ENCODE measurements at places on chromosomes 11 and 22.

DNA sequence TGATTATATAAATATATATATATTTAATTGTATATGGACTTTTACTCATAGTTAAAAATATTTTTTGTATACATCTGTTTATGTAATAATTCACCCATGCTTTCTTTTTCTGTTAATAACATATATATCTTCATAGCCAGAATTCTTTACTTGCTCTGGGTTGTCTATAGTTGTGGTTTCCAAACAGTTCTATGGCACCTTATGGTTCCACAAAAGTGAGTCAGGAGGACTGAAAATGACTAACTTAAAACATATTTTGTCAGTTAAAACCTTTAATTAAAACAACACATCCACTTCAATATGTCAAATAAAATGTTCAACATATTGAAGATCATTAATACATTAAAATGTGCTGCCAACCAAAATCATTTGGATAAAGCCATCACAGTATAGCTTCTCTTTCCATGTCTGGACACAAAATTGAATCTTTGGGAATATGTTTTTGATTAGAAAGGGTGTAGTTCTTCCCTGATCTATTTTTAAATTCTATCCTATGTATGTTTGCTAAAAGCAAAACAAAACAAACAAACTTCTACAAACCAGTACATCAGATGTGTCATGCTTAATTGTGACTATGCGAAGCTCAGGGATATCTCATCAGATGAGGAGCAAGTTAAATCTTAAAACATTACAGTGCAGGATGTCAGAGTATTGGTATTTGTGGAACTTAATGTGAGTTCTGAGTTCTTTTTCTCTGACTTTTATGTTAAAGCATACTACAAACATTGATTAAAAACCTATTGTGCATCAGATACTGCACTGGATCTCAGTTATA lies 1488.4 kb upstream of the TENM4 start:
- no peaks in the 10 kb centered on the region for H3K4me1 ChIP-seq
- no peaks in the 10 kb centered on the region for H3K27me3 ChIP-seq
- no peak for DNase-seq
- H3K27ac ChIP-seq = no peak overlapping the region
- no peak overlapping the region for H3K4me3 ChIP-seq

DNA sequence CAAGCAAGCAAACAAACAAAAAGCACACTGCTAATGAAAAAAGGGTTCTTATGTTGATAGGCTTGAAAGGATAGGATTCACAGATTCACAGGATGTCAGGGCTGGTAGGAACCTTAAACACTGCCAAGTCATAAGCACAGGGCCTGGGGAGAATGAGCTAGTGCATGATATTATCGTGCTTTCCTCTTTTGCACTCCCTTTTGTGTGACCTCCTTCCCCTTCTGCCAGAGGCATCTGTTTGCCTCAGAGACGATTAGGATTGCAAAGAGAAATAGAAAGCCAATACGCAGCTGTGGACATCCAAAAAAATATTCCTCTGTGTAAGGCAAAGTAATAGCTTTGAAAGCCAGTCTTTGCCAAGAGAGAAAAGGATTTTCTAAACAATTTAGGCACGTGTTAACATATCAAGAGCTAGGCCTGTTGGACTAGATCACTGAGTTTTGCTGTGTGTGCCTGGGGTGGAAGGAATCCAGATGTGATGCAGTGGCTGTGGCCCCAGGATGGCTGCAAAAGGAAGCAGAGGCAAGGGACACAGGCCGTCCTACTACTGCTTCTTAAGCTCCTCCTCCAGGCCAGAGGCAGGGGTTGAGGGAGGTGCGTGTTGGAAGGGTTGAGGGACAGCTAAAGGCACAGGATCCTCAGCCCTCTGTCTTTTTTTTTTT lies 30.6 kb downstream of the MCHR1 start:
- peaks cover 21% of the 10 kb centered on the region for H3K4me1 ChIP-seq
- H3K27me3 ChIP-seq = no peaks in the 10 kb centered on the region
- no peak overlapping the region for H3K4me3 ChIP-seq
- peak overlapping the region; percentile 12 for H3K27ac ChIP-seq

DNA sequence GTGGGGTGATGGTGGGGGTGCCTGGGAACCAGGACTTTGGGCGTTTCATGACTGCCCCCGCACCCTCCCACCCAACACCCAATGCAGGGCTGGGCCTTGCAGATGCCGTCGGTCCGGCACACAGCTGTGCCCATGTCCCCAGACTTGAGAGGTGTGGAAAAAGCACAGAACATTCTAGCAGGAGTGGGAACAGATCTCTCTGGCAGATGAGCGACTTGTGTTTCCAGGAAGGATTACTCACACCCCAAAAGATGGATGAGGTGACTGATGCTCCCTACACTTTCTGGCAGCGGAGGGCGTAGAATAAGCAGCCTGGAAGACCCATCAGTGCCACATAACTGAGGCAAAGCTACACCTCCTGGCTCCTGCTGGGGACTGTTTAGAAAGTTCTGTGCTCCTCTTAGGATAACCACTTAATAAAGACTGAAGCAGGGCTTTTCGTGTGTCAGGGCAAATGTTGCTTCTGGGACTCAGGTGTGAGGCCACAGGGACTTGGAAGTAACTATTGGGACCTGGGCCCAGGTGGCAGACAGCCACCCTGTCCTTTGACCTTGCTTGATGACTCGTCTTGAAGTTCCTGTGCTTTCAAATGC lies 24.2 kb downstream of the FBLN1 start:
- no peak for DNase-seq
- H3K4me1 ChIP-seq = peaks cover 21% of the 10 kb centered on the region
- no peaks in the 10 kb centered on the region for H3K27me3 ChIP-seq
- H3K4me3 ChIP-seq = no peak overlapping the region
- no peaks in the 10 kb centered on the region for H3K36me3 ChIP-seq

DNA sequence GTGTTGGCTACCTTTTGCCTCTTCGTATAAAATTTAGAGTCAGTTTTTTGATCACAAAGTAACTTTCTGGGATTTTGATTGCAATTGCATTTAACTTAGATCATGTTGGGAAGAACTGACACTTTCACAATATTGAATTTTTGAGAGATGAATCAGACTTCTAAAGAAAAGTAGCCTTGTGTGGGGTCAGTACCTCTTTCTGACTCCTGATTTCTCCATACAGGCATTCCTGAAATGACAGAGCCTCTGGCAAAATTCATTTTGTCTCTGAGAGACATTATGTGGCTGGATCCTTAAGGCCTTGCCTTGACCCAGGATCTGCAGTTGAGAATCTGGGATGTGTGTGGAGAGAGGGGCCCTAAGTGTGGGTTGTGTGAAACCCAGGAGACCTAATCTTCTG lies 37.8 kb downstream of the PPFIBP2 start:
- no peaks in the 10 kb centered on the region for H3K4me1 ChIP-seq
- DNase-seq = no peak
- no peak overlapping the region for H3K4me3 ChIP-seq
- no peaks in the 10 kb centered on the region for H3K36me3 ChIP-seq
- H3K27ac ChIP-seq = no peak overlapping the region
- no peaks in the 10 kb centered on the region for H3K27me3 ChIP-seq

DNA sequence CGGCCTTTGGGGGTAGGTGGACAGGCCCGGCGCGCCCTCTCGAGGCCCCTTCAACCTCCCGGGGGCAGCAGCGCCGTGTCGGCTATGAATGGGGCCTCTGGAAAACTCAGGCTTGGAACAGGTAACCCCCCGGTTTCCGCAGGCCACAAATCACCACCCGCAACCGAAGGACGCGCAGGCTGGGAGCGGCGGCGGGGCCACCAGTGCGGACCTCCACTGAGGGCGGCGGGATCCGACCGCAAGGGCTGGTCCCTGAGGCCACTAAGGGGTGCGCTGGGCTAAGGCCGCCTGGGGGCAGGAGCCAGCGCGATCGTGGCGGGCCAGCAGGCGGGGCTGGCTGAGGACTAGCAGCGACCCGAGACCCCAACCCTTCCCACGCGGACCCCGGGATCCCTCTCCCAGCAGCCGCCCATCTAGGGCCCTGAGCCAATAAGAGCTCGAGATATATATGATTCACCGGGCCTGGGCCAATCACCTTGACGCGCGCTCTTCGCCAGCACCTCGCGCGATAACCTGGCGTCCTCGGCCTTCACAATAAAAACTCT lies 609 bp upstream of the ATF4 start:
- peaks cover 47% of the 10 kb centered on the region for H3K4me1 ChIP-seq
- DNase-seq = peak; percentile 99
- H3K36me3 ChIP-seq = peaks cover 45% of the 10 kb centered on the region
- H3K27ac ChIP-seq = peak overlapping the region; percentile 98

- no peaks in the 10 kb centered on the region for H3K4me1 ChIP-seq
- DNase-seq = no peak
- no peaks in the 10 kb centered on the region for H3K27me3 ChIP-seq
- no peak overlapping the region for H3K27ac ChIP-seq
- H3K36me3 ChIP-seq = peaks cover 18% of the 10 kb centered on the region
Observed at GRCh38 chr22:35812600-35812999, 94.9 kb downstream of the APOL5 start.

- DNase-seq = no peak
- H3K4me1 ChIP-seq = no peaks in the 10 kb centered on the region
- peaks cover 31% of the 10 kb centered on the region for H3K36me3 ChIP-seq
- no peak overlapping the region for H3K27ac ChIP-seq
Observed at GRCh38 chr22:44132724-44133123, 48.0 kb upstream of the PARVG start.

DNA sequence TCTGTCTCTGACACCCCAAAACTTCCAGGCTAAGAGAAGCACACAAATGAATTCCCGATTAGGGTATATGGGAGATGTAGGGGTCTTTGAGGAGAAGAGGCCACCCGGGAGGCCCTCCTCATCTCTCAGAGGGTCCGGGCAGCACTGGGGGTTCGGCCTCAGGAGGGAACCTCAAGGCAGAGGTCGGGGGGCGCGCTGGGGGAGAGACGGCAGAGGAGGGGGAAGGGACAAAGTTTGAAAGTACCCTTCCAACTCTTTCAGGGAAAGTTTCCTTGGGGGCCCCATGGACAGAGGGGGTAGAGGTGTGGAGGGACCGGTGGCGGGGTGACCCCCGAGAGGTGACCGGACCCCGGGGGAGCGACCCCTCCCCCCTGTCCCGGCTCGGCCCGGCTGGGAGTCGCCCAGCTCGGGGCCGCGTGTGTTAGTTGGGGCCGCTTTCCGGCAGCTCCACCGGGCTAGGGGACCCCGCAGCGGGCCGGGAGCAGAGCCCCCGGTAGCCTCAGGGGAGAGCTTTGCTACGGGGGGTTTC lies 3.3 kb upstream of the GCAT start:
- peaks cover 62% of the 10 kb centered on the region for H3K4me1 ChIP-seq
- peak overlapping the region; percentile 67 for H3K27ac ChIP-seq
- peak overlapping the region; percentile 51 for H3K4me3 ChIP-seq
- H3K27me3 ChIP-seq = no peaks in the 10 kb centered on the region
- no peaks in the 10 kb centered on the region for H3K36me3 ChIP-seq

- peak overlapping the region; percentile 97 for H3K27ac ChIP-seq
- DNase-seq = peak; percentile 65
- H3K27me3 ChIP-seq = peaks cover 27% of the 10 kb centered on the region
- peaks cover 44% of the 10 kb centered on the region for H3K36me3 ChIP-seq
- H3K4me3 ChIP-seq = peak overlapping the region; percentile 88
- H3K4me1 ChIP-seq = peaks cover 69% of the 10 kb centered on the region
Observed at GRCh38 chr11:821512-822371, 3.0 kb downstream of the PNPLA2 start.

GRCh38 chr11:5367448-5368074 lies 16.1 kb upstream of the OR51M1 start:
- DNase-seq = no peak
- no peaks in the 10 kb centered on the region for H3K27me3 ChIP-seq
- no peaks in the 10 kb centered on the region for H3K36me3 ChIP-seq

GRCh38 chr22:39128508-39128907 lies 24.0 kb downstream of the CBX7 start:
- no peaks in the 10 kb centered on the region for H3K27me3 ChIP-seq
- no peak overlapping the region for H3K27ac ChIP-seq
- H3K4me1 ChIP-seq = peaks cover 4% of the 10 kb centered on the region

- H3K4me1 ChIP-seq = peaks cover 9% of the 10 kb centered on the region
- no peaks in the 10 kb centered on the region for H3K27me3 ChIP-seq
- H3K27ac ChIP-seq = no peak overlapping the region
- no peak overlapping the region for H3K4me3 ChIP-seq
- DNase-seq = no peak
Observed at GRCh38 chr11:67633758-67634365, 4.1 kb upstream of the NUDT8 start.

DNA sequence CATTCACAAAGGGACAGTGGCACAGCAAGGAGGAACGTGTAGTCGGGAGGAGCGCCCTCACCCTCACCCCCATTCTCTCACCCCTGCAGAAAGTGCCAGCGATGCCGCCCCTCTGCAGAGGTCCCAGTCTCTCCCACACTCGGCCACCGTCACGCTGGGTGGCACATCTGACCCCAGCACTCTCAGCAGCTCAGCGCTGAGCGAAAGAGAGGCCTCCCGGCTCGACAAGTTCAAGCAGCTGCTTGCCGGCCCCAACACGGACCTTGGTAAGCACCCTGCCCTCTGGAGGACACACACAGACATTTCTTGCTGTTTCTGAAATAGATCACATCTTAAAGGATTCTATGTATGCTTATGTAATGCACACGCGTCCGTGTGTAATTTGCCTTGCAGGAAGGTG lies 34.9 kb downstream of the TBC1D22A start:
- no peak overlapping the region for H3K4me3 ChIP-seq
- no peaks in the 10 kb centered on the region for H3K4me1 ChIP-seq
- peak; percentile 63 for DNase-seq
- no peaks in the 10 kb centered on the region for H3K27me3 ChIP-seq

DNA sequence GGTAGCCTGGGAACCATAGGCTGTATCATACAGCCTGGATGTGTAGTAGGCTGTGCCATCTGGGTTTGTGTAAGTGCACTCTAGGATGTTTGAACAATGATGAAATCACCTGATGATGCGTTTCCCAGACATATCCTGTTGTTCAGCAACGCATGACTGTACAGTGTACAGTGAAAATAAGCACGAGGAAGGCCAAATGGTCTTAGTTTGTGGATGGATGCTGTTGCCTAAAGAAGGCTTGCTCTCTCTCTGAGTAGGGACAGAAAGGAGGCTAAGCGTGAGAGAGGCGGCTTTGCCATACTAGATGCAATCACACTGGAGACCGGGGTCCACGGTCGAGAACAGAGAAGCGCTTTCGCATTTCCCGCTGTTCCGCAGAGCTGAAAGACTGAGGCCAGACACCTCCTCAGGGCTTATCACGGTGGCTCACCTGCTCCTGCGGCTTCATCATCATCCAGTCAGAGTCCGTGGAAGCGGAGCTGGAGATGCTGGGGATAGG lies 27.6 kb upstream of the APLP2 start:
- H3K27me3 ChIP-seq = peaks cover 14% of the 10 kb centered on the region
- DNase-seq = no peak
- H3K4me1 ChIP-seq = no peaks in the 10 kb centered on the region
- no peak overlapping the region for H3K27ac ChIP-seq
- no peak overlapping the region for H3K4me3 ChIP-seq
- no peaks in the 10 kb centered on the region for H3K36me3 ChIP-seq

- no peak overlapping the region for H3K4me3 ChIP-seq
- H3K4me1 ChIP-seq = peaks cover 12% of the 10 kb centered on the region
- H3K27me3 ChIP-seq = no peaks in the 10 kb centered on the region
- H3K27ac ChIP-seq = no peak overlapping the region
- no peak for DNase-seq
- H3K36me3 ChIP-seq = no peaks in the 10 kb centered on the region
Observed at GRCh38 chr11:36578458-36578857, 10.7 kb downstream of the RAG1 start.

Data from tibial artery (tissue), 4 donors.